Stimulated activated CD4-positive, alpha-beta T cell treated with anti-CD3 and anti-CD28 coated beads, Interleukin-2, amount 100 ng/mL, for 48 hours (primary cell): ENCODE measurements at places on chromosomes 5 and 9.

- no peak for DNase-seq
Measured at GRCh38 chr5:132074772-132075718, 1.5 kb downstream of the CSF2 start.

- DNase-seq = no peak
Measured at GRCh38 chr5:180235846-180236245, 26.8 kb upstream of the RASGEF1C start.

DNA sequence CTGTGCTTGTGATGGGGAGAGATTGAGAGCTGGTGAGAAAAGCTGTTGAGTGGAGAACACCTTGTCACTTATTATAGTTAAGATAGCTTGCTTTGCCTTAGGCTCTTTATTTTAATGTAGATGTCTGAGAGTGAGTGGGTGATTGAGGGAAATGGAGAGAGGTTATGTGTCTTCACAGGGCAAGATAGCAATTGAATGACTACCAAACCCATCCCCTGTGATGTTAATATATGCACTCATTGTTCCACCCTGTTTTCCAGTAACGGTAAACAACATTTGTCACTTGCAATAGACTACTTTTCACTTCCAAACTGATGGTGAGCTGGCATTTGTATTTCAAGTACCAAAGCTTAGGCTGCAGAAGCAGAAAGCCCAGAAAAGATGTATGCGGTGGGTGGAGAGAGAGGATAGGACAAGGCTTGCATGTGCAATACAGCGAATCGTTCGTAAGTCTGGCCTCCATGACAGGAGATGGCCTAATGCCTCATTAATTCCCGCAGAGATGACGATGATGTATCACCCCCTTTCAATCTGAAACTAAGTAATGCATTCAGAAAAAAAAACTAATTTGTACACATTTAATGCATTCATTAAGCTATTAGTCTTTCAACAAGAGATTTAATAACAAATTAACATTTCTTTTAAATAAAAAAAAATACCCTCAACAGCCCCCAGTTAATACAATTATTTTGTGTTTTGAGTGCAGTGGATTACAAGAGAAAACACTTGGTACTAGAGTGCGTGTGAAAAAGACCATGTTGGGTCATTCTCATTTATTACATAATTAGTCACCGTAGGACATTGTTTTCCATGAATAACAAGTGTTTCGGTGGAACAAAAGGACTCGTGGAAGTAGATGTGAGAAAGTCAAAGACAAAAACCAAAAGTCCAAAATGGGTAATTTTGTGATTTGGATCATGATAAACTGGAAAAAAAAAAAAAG lies 699.0 kb downstream of the BRINP1 start:
- DNase-seq = no peak

DNA sequence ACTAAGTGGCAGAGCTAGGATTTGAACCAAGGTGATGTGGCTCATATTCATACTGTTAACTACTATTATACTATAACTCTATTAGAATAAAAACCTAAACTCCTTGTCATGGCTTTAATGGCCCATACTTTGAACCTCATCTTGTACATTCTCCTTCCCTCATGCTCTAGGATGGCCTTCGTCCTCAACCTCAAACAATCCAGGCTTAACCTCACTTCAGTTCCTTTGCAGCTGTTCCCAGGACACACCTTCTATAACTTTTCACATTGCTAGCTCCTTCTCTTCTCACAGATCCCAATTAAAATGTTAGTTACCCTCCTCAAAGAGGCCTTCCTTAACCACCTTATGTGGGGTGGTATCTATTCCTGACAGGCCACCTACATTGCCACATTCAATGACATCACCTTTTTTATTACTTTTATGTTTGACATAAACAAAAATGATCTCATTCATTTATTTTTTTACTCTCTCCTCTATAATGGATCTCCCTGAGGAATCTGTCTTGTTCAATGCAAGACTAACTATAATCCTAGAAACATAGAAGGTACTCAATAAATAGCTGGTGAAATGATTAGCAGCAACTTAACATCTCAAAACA lies 53.7 kb downstream of the CEP120 start:
- DNase-seq = no peak

DNA sequence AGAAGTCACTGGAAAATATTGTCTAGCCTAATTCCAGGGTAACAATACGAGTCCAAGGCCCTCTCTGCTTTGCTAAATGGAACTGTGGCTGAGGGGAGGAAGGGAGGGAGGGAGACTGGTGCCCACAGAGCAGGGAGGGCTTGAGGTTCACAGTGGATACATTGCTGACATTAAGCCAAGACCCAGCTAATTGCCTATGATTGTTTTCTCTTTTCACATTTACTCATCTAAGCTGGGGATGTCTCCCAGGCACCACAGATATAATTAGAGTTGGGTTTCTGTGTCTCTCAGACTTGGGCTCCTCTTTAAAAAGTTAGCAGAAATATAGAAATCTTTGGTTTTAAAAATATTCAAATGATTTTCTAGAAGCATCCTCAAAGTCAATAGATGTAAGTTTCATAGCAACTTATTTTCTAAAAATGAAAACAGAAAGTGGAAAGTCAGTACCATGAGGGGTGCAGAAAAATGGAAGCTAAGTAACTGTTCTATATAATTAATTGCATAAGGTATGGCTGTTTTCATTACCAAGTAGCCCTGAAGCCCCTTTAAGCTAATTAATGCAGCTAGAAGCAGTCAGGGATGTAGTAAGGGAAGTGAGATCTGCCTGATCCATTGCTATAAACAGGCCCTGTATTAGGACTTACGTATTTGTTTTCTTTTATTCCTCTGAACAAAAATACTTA lies 259.8 kb downstream of the NDUFS4 start:
- no peak for DNase-seq

GRCh38 chr5:131974016-131974415 lies 28.6 kb upstream of the MEIKIN start:
- DNase-seq = no peak

DNA sequence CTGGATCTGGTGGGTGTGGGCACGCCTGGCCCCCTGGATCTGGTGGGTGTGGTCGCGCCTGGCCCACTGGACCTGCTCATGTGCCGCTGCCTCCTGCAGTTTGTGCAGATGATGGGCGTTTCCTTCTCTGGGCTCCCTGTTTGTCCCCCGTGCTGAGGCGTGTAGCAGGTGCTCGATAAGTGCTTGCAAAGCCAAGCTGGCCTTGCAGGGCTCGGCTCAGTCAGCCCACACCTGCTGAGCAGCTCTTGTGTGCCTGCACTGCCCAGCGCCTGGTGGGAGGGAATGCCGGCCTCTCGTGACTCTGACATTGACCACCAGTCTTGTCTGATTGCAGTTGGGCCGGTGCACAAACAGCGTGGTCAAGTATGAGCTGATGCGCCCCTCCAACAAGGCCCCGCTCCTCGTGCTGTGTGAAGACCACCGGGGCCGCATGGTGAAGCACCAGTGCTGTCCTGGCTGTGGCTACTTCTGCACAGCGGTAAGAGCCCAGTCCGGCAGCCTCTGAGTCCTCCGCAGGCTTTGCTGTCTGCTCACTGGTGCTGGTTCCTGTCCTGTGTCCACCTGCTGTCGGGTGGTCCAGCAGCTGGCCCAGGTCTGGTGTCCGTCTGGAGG lies 102.7 kb upstream of the CACNA1B start:
- no peak for DNase-seq

DNA sequence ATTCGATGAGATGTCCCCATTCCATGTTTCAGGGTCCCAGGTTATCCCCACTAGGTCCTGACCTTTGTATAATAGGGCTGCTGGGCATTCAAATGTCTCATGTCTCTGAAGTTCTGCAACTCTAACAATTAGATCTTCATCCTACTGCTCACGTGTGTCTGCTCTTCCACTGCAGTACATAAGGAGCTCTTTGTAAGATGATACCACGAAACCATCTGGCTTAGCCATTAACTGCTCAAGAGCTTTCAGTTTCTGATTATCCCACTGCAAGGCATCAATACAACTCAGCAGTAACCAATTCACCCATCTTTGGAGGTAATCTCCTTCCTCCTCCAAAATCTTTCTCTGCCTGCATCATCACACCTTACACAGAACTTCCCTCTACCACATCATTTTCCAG lies 49.9 kb upstream of the PPP2CA start:
- DNase-seq = no peak

DNA sequence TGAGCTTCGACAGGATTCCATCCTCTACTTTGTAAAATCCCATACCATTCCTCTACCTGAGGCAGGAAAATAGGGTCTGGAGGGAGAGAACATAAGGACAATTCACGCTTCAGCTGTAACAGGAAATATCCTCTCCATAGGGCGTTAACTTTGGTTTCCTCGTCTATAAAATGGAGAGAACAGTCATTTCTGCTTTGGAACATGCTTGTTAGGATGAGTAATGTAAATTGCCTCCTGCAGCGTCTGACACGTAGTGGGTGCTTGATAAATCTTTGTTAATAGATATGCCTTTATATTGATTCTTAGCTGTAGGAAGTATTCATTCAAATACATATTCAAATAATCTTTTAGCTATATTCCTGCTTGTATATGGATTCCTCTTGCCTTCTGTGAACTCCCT lies 711 bp upstream of the SUB1 start:
- no peak for DNase-seq

DNA sequence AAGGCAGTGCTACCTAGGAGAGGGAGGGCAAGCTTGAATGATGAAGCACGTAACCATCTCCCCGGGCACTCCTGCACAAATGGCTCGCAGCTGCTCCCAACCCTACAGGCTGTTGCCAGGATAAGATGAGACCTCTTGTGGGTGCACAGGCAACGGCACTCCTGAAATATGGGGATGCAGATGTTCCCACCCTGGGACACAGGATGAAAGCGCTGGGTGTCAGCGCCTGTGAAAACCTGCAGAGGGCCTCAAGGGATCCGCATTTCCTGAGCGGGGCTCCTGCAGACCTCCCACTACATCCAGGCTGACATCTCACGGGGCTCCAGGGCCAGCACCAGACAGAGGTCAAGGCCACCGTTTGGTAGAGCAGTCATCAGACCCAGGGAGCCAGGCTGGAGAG lies 60.7 kb downstream of the SMIM23 start:
- DNase-seq = no peak

DNA sequence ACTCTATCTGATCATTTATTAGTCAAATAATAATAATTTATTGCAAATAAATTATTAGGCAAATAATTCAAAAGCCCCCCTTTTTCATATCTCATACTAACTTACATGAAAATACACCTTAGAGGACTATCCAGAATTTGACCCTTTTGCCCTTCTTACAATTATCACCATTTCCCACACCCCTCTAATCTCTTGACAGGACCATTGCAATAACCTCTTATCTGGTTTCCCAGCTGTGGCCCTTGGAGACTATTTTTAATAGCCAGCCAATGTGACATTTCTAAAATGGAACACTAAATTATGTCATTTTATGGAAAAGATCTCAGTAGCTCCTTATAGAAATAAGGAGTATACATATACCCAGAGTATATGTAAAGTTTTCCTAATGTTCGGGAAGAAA lies 588.4 kb upstream of the COX7C start:
- DNase-seq = no peak

- DNase-seq = no peak
Measured at GRCh38 chr5:137215261-137215660, 283.9 kb downstream of the SPOCK1 start.

- DNase-seq = no peak
Measured at GRCh38 chr5:40441733-40442132, 238.0 kb upstream of the PTGER4 start.

- DNase-seq = no peak
Measured at GRCh38 chr9:120985819-120986222, 59.2 kb upstream of the TRAF1 start.

GRCh38 chr5:81859624-81860023 lies 108.7 kb upstream of the SSBP2 start:
- DNase-seq = no peak

DNA sequence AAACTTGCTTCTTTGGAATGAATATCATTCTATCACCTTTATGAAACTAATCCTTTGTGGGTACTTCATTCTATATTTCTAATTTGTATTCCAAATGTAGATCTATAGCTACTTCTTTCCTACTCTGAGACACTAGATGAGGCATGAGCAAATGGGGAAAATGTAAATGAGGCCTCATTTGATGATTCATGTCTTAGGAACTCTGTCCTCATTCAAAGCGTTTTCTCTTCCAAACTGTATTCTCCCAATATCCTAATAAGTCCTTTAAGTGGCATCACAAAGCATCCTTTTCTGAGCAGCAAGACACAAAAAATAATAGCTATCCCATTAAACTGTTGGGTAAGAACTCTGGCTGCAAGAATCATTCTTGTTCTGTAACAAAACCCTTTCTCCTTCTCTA lies 56.1 kb downstream of the TTLL11 start:
- no peak for DNase-seq

DNA sequence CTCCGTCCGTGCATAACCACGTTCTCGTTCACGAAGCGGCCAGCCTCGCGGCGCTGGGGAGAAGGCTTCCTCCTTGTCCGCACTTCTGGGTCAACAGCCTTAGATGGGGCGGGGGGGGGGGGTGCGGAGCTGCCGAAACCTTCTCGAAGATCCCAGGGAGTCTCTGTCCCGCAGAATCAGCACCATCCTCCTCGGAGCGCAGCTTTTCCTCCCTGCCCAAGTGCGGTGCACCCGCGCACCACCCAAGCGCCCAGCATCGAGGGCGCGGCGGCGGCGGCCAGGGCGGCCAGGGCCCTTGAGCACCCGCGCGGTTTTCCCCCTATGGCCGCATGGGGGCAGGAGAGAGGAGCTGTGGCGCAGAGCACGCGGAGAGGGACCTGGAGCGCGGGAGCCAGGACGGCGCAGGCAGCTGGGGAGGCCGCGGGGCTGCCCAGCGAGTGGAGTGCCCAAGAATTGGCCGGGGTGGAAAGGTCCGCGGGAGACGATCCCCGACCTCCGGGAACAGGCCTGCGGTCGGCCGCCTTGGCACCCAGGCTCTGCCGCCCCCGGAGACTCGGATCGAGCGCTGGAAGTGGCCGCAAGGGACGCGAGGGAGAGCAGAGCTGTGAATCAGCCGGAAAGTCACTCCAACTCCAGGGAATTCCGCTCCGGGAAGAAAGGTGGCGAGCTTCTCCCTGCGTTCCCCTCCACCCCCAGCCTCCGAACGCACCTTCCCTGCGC lies 43.1 kb downstream of the TMEM174 start:
- DNase-seq = peak; percentile 67

DNA sequence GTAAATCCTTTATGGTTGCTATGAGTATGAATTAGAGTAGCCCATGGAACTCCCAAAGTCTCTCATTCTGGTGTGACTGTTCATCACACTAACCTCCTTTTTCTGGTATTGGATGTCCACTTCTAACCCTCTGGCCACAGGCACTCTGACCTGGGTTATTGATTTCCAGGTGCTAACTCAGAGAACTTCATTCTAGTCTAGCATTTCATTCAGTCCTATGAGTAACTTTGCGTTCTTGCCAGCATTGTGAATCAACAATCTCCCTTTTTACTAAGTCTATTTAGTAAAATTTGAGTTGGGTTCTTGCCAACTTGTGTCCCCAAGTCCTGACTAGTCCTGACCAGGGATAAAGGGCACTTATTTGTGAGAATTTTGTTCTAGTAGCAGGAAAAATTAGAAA lies 103.5 kb downstream of the SNX18 start:
- DNase-seq = no peak

DNA sequence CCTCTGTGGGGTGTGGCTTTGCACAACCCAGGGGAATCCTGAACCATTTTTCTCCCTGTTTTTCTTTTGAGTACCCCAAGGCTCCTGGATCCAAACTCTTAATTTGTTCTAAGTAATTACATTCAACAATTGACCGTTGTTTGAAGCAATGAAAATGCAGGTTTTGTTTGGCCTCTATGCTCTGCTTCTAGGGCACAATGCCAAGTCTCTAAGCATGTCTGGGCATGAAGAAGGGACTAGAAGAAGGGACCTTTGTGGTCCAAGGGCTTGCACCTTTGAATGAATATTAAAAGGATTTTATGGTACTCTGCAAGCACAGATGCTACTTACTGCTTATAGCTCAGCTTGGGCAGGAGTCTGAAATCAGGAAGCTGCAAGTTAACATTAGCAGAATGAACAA lies 6.6 kb upstream of the ENC1 start:
- DNase-seq = no peak

- DNase-seq = no peak
Measured at GRCh38 chr5:126334760-126335159, 88.4 kb upstream of the GRAMD2B start.
